ENCODE measurements at places on chromosomes 5 and 9. TPM values are rescaled to one million over a fixed set of nuclear protein-coding genes. Genes with fewer than 3 reads are reported as not detected.
A peak's percentile ranks its signal among the peaks of the same experiment; 100 is the strongest.

GRCh38 chr9:137087409-137087925, 682 bp downstream of the MAN1B1 start:
- peak; percentile 43 for DNase-seq

DNA sequence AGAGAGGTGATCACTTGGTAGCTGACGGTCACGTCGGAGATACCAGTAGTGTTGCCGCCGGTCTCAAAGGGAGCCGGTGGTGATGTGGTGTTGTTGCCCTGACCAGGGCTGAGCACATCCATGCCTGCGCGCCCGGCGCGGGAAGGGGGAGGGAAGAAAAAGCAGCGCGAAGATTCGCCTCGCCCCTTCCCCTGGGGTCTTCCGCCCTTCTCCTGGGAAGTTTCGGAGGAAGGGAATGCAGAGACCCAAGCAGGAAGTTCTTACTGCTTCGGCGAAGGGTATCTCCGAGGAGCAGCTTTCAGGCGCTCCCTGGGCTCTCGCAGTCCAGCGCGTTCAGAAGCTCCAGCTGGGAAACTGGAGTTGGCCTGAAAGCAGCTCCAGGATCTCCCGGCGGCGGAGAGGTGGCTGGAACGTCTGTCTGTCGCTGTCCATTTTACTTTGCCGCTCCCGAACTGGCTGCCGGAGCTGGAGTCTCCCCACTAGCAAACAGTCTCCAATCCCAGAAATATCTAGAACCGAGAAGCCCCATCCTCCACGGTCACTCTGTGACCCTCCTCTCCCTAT, 565 bp downstream of the HTR1A start:
- peak; percentile 55 for DNase-seq

GRCh38 chr5:111582993-111583601, 70.8 kb upstream of the STARD4 start:
- DNase-seq, result no peak

DNA sequence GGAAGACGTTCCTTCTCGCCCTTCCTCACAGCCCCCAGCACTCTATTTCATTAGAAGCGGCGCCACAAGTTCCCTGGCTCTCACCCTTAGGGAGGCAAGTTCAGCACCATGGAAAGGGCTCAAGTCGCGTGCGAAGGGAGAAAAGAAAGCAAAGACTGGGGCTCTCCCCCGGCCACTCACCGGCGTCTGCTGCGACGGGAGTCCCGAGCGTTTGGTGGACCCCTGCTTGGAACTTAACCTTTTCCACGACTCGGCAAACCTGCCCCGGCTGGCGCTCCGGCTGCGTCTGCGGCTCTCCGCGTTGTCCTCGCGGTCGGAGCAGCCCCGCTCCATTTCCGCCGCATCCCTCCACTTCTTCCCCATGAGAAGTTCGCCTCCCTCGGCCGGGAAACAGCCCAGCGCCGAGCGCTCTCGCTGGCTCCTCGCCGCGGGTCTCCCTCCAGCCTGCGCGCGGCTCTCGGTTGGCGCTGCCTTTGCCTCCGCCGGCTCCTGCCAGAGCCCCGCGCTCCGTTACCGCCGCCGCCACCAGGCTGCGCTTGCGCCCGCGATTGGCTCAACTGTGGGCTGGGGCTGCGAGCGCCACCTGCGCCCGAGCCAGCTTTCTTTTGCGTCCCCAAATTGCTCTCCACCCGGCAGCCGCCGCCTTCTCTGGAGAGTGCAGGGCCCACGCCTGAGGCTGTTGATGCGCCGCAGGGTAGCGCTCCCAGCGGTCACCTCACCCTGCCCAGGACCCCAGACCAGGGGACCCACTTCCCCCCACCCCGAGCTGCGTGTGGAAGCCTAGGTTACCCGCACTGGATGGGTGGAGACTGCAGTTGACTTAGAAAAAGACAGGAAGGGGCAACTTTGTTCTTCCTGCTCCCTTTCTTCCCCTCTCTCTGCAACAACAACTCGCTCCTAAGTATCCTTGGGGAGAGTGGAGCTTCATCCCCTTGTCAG, 321.6 kb downstream of the CEMIP2 start:
- peak; percentile 97 for DNase-seq

DNA sequence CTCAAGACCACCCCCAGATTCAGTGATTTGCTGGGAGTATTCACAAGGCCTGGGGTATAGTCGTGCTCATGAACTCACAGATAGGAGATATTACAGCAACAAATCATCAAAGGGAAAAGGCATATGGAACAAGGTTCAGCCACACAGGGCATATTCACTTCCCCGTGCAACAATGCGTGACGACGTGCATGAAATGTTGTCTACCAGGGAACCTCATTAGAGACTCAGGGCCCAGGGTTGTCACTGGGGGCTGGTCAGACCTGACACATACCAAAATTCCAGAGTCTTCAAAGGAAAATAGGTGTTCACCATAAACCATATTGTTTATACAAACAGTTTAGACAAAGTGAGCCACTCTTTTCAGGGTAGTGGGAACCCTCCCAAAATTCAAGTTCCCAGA, 212.4 kb downstream of the RFK start:
- no peak for DNase-seq

DRD1 gene
- not detected for total RNA-seq

BARX1 gene
- 2.1 TPM for total RNA-seq

DNA sequence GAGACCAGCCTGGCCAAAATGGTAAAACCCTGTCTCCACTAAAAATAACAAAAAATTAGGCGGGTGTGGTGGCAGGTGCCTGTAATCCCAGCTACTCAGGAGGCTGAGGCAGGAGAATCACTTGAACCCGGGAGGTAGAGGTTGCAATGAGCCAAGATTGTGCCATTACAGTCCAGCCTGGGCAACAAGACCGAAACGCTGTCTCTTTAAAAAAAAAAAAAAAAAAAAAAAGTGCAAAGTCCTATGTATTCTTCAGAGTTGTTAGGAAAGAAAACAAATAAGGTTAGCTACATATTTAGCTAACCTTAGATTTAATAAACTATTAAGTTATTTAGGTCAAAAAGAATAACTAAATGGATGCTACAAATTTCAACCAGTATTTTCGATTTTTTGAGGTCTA, 11.5 kb downstream of the ATG12 start:
- DNase-seq, result no peak

DNA sequence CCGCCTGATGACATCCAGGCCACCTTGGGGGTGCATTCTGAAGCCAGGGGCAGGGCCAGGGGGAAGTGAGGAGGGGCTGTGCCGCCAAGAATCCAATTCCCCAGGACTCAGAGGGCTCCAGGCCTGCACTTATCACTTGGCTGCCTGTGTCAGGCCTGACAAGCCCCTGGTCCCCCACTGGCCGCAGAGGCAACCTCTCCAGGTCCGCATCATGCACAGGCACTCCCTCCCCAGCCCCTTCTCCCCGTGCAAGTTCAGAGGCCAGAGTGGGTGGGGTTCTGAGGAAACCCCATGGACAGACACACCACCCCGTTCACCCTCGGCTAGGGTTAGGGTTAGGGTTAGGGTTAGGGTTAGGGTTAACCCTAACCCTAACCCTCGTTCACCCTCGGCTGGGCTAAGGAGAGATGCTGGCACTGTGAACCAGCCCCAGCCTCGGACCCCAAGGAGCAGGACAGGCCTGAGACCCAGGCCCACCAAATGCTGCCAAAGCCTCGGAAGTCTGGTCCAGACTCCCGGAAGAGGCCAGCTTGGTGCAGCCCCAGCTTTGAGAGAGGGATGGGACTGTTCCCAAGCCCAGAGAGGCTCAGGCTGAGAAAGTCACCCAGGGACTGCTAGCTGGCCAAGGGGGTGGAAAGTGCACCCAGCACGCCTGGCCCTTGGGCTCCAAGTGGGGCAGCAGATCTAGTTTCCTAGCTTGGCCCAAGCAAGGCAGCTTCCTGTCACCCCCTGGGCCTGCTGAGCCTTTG, 4.9 kb downstream of the LCN2 start:
- DNase-seq, result peak; percentile 19

UNC13B gene
- total RNA-seq, result 52.1 TPM

GRCh38 chr5:110161162-110161561, 471.4 kb downstream of the MAN2A1 start:
- DNase-seq, result no peak

CERT1 gene
- total RNA-seq, result 38.9 TPM

TLR4 gene
- total RNA-seq, result 0.27 TPM

DNA sequence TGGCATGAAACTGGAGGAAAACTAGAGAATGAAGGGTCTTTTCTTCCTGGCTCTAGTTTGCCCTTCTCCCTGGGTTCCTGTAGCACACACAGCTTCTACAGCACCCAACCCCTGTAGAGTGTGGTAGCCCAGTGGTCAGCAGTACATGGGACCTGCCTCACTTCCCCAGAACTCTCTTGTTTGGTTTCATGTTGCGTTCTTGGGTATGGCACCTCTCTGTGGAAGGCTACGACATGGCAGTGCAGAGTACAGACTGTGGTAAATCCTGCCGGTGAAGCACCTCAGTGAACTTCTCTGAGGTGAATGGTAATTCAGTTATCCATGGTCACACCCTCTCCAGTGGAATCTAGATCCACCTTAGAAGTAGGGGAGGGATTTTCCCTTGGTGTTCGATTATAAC, 105.5 kb downstream of the TLR4 start:
- no peak for DNase-seq

ZNF169 gene
- 7.4 TPM for total RNA-seq

DNA sequence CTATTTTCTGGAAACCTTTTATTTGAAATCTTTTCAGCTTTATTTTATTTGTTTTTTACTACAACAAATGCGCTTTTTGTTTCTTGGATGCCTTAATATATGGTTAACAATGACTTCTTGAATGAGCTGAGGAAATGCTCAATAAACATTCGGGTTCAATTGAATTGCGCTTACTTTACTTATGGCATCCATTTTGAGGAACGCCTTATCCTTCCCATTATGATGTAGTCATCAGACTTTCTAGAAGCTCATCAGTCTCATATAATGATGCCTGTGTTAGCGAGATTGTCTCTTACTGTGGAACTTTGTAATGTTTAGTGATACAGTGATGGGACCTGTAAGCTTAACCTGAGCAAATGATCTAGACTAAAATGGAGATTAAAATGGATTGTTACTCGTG, 916 bp downstream of the SHLD3 start:
- DNase-seq, result peak; percentile 13

LURAP1L gene
- 0.74 TPM for total RNA-seq

HNRNPA0 gene
- 33.0 TPM for total RNA-seq

All from GM23338 (cell line).